ENCODE measurements at places on chromosomes 11 and 22.

- peak; percentile 38 for DNase-seq
These were observed 5.2 kb upstream of the GCAT start for GRCh38 chr22:37802310-37803194.

- DNase-seq = no peak
These were observed 44.2 kb upstream of the FBLN1 start for GRCh38 chr22:45458532-45458931.

- DNase-seq = peak; percentile 48
These were observed 13.1 kb upstream of the UCP2 start for GRCh38 chr11:73995731-73996130.

- no peak for DNase-seq
These were observed 41.0 kb upstream of the MS4A8 start for GRCh38 chr11:60658409-60658808.

GRCh38 chr22:41524251-41524661, 20.0 kb downstream of the POLR3H start:
- DNase-seq = no peak
